Mammary epithelial cell (primary cell): ENCODE measurements at places on chromosomes 2 and 18.
A peak's percentile ranks its signal among the peaks of the same experiment; 100 is the strongest.

GRCh38 chr2:182807319-182807718, 59.1 kb downstream of the FRZB start:
- DNase-seq, result no peak

GRCh38 chr18:49519101-49519971, 32.3 kb upstream of the C18orf32 start:
- DNase-seq, result no peak

DNA sequence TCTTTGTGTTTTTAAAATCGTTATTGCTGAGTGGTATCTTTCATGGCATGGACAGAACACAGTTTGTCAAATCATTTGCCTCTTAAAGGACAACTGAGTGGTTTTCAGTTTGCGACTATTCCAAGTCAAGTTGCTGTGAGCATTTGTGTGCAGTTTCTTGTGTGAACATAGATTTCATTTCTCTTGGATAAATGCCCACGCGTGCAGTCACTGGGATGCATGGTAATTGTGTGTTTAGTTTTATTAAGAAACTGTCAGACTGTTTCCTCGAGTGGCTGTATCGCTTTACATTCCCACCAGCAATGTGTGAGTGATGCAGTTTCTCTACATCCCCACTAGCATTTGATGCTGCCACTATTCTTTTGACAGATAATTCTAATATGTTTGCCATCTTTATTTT, 154.0 kb upstream of the ARL4C start:
- no peak for DNase-seq

DNA sequence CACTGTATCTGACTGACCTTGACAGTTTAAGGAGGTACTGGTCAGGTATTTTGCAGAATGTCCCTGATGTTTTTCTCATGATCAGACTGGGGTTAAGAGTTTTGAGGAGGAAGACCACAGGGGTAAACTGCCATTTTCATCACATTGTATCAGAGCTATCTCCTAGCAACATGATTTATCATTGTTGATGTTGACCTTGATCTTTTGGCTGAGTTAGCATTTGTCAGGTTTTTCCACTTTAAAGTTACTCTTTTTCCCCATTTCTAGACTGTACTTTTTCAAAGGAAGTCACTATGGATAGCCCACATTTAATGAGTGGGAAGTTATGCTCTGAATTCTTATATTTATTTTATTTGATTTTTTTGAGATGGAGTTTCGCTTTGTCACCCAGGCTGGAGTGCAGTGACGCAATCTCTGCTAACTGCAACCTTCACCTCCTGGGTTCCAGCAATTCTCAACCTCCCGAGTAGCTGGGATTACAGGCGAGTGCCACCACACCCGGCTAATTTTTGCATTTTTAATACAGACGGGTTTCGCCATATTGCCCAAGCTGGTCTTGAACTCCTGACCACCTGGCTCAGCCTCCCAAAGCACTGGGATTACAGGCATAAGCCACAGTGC, 17.7 kb upstream of the SLC39A10 start:
- DNase-seq, result no peak

- DNase-seq, result no peak
Observed at GRCh38 chr2:178197791-178198190, 3.5 kb downstream of the OSBPL6 start.

DNA sequence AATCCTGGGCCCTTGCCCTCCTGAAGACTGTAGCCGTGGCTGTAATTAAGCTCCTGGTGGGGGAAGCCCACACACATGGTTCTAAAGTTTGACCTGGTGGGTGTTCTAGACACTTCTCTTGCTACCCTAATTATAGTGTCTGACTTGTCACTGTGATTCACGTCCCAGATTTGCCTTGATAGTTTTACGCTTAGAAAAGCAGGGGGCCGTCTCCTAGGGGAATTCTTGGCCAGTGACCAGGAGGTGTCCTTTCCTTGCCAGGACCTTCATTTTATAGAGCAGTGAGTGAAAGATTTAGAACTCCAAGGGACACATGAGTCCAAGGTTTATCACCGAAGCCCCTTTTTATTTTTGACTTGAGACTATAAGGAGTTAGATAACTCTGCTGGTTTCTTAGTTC, 9.0 kb downstream of the TMEM214 start:
- DNase-seq, result no peak

DNA sequence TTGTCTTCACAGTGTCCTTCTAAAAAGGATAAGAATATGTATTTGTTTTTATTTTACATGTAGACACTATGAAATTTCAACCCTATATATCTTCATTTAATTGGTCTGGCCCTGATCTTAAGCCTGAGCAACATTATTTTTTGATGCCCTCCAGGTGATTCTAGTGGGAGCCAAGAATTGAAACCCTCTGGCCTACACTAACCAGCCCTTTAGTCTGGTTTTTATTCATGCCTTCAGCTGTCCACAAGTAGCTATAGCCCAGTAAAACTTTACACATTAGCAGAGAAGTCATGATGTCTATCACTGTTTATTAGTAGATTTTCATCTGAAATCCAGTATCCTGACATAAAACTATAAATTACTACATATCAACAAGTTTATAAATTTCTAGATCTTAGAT, 52.7 kb upstream of the UBXN4 start:
- DNase-seq, result no peak

GRCh38 chr2:197777823-197778407, 7.2 kb downstream of the BOLL start:
- peak; percentile 4 for DNase-seq
